ENCODE measurements at places on chromosomes 12 and 14.

- peaks cover 56% of the 10 kb centered on the region for H3K4me1 ChIP-seq
- H3K27me3 ChIP-seq = no peaks in the 10 kb centered on the region
- peak within 1 kb of the TSS; percentile 100 for H3K27ac ChIP-seq
- DNase-seq = peak; percentile 98
Measured at GRCh38 chr12:57522011-57522886, at the start of gene MBD6. TSS of gene MBD6 (plus strand) at chr12:57522824. CDS start at chr12:57524304, 1,480 bp downstream.

DNA sequence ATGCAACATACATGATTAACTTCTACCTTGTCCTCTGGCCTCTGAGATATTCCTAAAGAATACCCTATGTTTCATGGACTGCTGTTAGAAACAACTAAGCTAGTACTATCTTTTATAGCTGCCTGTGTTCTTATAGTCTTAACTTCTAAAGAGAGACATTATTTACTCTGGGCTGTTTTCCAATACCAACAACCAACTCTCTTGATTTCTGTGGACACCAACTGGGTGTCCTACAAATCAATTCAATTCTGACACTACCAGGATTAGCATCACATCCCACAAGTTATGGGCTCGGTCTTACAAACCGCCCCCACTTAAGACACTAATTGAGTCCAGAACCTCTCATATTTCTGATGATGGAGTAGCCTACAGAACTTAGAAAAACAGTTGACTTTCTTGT is 8.3 kb downstream of the XPOT start:
- H3K27me3 ChIP-seq = no peaks in the 10 kb centered on the region
- no peak overlapping the region for H3K4me3 ChIP-seq
- H3K27ac ChIP-seq = no peak overlapping the region
- peaks cover 56% of the 10 kb centered on the region for H3K36me3 ChIP-seq
- H3K4me1 ChIP-seq = peaks cover 27% of the 10 kb centered on the region
- no peak for DNase-seq

- H3K4me1 ChIP-seq = no peaks in the 10 kb centered on the region
- DNase-seq = no peak
- no peaks in the 10 kb centered on the region for H3K36me3 ChIP-seq
- no peaks in the 10 kb centered on the region for H3K27me3 ChIP-seq
Measured at GRCh38 chr14:66284346-66284745, 201.8 kb upstream of the CCDC196 start.

- peaks cover 13% of the 10 kb centered on the region for H3K4me1 ChIP-seq
- no peak overlapping the region for H3K4me3 ChIP-seq
- H3K36me3 ChIP-seq = peaks cover 5% of the 10 kb centered on the region
- H3K27me3 ChIP-seq = peaks cover 21% of the 10 kb centered on the region
- no peak for DNase-seq
Measured at GRCh38 chr14:105476097-105476830, 1.6 kb downstream of the CRIP2 start.

DNA sequence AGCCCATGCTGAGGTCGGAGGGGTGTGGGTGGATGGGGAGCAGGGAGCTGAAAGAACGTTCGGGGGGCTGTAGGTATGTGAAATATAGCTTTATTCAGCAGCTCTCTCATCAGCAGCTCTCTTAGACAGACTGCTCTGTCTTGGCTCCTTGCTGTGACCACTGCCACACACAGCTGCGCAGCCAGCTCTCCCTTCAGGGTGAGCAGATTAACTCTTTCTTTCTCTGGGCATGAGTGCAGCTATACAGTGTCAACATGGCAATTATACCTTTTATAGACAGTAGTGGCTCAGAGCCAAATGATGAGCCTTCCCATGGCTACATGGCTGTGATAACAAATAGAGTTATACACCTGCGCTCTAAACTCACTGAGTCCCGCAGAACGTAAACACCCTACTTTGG is 137.7 kb upstream of the NEDD1 start:
- no peaks in the 10 kb centered on the region for H3K4me1 ChIP-seq
- peaks cover 3% of the 10 kb centered on the region for H3K27me3 ChIP-seq
- H3K36me3 ChIP-seq = no peaks in the 10 kb centered on the region
- no peak for DNase-seq
- H3K27ac ChIP-seq = no peak overlapping the region

All from activated CD4-positive, alpha-beta T cell treated with anti-CD3 and anti-CD28 coated beads, Interleukin-2, amount 10 ng/mL, durations not matched to agents 24 days and 14 days (primary cell).